ENCODE measurements at places on chromosomes 2 and 18. TPM values are rescaled to one million over a fixed set of nuclear protein-coding genes. Genes with fewer than 3 reads are reported as not detected.

DNA sequence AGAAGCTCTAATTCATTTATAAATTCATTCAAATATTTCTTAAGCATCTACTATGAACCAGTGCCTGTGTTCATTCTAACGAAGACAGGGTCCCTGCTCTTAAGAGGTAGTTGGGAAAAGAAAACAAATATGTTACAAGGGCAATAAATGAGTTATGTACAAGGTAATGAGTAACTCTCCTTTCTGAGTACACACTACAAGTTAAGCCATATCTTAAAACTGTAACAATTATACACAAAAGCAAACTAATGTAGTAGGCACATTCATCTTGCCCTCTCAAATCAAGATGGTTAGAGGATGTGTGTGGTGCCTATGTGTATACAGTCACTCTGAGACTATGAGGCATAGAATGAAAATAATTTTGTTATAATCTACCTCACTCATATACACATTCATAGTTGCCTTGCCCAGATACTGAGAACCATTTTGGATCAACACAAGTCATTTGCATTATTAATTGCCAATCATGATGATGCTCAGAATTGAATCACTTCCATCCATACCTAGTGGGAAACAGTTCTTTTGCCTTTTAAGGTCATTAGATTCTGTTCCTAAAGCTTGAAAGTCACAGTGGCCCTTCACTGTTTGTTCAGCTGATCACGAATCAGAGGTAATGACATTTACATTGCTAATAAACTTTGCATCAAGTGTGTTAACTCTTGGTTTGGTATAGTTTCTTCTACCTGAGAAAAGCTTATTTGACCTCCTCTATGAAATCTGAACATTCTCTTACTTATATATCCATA is 283.1 kb downstream of the ZNF385B start:
- DNase-seq, result no peak

- DNase-seq, result no peak
Observed at GRCh38 chr2:238846378-238846627, 1.6 kb upstream of the TWIST2 start.

DNA sequence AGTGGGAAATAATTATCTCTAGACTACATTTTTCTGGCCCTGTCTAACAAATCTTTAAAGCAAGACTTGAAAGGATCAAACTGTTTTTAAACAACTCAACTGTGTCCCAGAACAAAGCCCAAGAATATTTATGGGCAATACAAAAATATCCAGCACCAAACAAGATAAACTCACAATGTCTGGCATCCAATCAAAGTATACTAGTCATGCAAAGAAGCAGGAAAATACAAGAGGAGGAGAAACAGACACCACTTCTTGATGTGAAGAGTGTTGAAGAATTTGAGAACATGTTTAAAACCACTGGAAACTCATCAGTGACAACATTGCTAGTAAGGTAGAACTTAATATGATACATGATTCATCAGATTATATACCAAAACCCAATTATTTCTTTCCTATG is 66.1 kb upstream of the CDC42EP3 start:
- no peak for DNase-seq

DNA sequence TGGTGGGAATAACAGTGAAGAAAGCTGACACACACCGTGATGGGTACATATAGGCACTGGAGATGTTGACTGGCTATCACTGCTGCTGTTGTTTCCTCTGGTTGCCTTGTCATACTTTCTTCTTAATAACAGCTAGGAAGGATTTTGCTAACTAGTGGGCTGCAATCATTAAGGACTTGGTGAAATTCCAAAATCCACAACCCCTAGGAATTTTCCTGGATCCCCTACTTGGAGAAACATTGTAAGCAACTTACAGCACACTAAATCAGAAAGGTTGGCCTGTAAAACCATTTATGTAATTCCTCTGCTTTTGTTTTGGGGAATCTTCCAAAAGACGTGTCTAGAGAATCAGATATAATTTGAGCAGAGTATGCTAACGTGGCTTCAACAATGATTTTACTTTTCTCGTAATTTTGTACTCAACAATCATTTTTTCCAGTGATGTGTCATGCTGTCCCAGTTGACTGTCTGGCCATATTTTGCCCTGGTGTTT is 8.0 kb upstream of the COL3A1 start:
- DNase-seq, result no peak

- no peak for DNase-seq
Observed at GRCh38 chr2:197677483-197677882, 2.1 kb upstream of the RFTN2 start.

DNA sequence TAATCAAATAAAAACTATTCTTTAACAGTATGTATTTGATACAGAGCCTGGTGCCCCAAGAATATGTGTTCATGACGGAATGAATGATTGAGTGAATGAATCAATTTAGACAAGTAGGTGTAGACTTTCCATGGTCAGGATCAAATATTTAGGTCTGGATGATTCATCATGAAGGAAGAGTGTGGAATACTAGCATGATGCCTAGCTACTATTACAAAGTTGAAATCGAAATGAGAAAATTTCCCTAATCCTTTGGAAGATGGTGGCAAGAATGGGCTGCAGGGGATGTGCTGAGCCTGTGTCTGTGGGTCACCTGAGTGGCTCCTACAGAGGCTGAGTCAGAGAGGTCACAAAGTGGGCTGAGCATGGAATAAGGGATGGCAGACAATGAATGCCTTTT is 3.1 kb upstream of the MALT1 start:
- DNase-seq, result no peak

- no peak for DNase-seq
Observed at GRCh38 chr2:80364524-80365212, 60.1 kb upstream of the LRRTM1 start.

DNA sequence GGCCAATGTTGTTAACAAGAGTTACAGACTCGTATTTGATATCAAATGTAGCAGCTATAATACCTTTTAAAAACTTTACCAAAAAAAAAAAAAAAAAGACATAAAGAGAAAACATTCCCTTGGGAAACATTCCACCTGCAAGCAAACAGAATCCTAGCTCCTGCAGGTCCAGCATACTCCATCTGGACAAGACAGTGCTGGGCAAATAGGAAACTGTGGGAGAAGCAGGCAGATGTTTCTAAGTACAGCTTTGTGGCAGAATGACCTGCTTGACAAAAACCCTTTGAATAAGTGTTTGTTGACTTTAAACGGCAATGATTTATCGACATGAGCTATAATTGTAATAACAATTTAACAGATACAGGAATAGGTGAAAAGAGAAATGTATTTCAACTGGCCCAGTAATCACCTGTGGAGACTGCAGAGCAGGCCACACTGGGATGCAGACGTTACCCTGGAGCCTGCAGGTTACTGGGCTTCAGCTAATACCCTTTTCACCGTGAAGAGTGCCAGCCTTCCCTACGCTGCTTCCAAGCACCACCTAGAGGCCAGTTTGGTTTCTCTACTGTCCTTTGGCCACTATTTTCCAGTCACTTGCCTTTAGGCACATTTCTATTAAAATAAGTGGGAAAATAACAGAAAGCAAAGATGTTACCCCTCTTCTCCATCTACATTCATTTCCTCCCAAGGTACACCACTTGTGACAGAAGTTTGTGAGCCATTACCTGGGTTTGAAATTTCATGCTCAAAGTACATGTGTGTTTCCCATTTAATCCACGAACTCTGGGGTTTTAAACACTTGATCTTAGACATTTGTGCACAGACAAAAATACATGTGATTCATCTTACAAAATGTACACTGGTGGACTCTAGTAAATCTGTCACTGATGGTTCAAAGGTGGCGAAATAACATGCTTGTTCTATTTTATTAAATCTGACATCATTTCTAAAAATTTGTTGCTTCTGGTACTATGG is 96.9 kb upstream of the ZNF397 start:
- no peak for DNase-seq

Gene C2orf15
- total RNA-seq, result 7.8 TPM

Measured in mesothelial cell of epicardium (in vitro differentiated cells).